ENCODE measurements at places on chromosomes 7 and 10.
A peak's percentile ranks its signal among the peaks of the same experiment; 100 is the strongest.

GRCh38 chr10:122344741-122345258, 29.7 kb upstream of the PLEKHA1 start:
- DNase-seq: no peak

DNA sequence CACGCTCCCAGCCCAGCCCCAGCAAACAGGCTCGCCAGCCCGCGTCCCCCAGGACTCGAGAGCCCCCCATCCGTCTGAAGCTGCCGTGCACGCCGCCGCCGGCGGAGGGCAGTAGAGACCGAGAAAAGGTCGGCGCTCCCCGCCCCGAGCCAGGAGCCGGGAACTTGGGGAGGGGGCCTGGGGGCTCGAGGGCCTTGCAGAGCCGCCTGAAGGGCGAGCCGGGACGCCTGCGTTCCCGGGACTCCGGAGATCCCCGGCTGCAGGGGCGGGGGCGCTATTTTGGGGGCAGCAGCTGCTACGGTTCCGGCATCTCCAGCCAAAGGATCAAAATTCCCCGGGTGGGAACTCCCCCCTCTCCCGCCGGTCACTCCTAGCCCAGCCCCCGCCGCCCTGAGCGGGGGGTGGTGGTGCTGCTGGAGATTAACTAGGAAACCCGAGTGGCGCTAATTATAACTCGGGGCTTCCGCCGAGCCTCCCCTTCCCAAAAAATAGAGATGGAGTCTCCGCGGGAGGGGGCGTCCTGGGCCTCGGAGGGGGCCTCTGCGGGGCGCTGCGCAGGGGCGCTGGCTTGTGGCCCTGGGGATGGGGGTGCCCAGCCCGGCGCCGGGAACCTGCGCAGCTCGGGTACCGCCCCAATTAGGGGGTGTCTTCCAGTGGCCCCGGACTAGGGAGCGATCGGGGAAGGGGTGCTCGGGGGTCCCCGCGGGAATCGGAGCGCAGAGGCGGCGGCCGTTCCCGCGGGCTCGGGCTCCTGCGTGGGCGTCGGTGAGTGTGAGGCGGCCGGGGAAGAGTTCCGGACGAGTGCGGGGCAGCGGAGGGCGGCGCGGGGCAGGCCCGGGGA, 608 bp downstream of the ACHE start:
- DNase-seq: peak; percentile 65

GRCh38 chr10:51879238-51879637, 179.8 kb upstream of the CSTF2T start:
- no peak for DNase-seq

DNA sequence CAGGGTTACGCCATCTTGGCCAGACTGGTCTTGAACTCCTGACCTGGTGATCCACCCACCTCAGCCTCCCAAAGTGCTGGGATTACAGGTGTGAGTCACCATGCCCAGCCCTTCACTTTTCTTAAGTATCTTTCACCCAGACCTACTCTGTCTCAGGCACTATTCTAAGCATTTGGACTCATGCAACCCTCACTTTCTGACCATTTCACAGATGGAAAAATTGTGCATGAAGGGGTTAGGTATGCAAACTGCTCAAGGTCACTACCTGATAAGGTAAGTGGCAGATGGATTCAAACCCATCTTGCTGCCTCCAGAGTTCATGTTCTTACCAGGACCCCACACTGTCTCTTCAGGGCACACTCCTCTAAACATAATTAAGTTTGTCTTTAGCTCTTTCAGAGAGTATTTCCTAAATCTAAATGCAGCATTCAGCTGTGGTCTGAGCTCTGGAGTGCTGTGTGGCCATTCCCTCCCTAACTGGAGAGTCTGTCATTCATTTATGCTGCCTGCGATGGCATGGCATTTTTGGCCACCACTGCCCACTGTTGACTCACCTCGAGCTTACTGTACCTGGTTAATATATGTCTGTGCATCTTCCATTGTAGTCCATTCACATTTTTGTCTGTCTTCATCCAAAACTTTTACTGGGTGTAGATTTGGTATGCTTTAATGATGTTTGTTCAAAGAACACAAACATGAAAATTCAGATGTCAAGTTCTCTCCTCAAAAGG, 88.4 kb downstream of the CCDC71L start:
- no peak for DNase-seq

DNA sequence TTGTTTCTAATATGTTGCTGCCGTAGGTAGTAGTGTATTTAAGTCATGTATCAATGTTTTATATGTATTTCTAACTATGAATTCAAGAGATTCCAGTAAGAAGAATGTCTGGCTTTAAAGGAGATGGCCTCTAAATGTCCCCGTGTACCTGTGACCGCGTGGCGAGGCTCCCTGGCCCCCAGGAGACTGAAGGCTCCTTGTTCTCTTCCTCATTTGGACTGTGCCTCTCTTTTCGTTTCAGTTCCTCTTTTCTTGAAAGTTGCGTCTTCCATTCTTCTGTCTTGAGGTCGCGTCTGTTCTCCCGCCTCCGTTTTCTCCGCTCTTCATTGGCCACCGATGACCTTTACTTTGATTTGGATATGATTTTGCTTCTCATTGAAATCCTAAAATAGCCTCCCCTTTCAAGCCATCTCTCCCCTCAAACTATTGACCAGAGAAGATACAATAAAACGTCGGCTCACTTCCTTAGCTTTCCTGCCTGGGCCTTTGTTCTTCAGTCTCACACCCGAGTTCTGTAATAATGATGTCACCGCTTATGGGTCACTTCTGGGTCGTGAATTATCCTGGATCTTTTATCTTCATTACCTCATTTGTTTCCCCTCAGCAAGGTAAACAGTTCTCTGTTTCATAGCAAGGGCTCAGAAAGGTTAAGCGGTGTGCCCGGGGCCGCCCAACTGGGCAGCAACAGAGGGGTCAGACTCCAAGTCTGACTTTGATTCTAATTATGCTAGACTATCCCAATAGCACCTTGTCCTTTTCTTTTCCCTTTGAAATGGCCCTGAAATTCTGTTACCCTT, 28.7 kb downstream of the WIPI2 start:
- no peak for DNase-seq

DNA sequence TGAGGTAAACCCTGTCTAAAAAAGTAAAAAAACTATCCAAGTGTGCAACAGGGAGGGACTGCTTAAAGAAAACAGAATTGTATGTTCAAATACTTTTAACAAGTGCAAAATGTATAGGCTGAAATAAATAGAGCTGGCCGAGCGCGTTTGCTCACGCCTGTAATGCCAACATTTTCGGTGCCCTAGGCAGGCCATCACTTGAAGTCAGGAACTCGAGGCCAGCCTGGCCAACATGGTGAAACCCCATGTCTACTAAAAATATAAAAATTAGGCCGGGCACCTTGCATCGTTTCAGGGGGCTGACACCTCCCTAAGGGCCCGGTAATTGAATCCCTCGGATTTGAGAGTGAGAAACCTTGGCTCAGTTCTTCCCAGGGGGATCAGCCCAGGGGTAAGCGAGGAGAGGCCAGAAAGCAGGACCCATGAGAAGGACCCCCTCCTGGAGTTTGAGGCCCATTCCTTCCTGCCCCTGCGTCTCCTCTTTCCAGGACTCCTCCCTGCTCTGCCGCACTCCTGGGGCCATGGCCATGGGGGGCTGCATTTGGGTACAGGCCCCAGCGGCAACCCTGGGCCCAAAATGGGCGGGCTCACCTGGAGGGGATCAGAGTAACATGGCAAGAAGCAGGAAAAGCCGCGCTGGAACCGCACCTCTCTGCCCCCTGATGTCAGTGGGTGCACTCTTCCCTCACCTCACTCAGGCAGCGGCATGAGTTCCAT, 75.5 kb upstream of the TMEM248 start:
- no peak for DNase-seq

GRCh38 chr7:94368371-94368791, 26.3 kb upstream of the COL1A2 start:
- no peak for DNase-seq

DNA sequence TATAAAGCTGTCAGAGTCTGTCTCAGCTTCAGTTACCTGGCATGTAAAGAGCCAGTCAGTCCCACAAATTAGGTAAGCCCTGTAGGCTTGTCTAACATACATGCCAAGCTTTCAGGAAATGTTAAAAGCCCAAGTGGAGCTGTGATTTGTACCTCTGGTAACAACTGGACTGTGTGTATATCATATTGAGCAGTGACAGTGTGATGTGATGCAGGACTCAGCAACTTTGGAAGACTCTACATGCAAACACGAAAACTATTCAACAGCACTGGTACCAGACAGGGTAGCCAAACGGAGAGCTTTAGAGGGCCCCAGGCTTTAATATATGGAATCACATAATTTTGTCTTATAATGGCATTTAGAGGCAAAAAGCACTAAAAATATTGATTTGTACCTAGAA, 587.9 kb downstream of the PHTF2 start:
- DNase-seq: no peak

GRCh38 chr7:13988731-13989125, 738 bp downstream of the ETV1 start:
- no peak for DNase-seq

DNA sequence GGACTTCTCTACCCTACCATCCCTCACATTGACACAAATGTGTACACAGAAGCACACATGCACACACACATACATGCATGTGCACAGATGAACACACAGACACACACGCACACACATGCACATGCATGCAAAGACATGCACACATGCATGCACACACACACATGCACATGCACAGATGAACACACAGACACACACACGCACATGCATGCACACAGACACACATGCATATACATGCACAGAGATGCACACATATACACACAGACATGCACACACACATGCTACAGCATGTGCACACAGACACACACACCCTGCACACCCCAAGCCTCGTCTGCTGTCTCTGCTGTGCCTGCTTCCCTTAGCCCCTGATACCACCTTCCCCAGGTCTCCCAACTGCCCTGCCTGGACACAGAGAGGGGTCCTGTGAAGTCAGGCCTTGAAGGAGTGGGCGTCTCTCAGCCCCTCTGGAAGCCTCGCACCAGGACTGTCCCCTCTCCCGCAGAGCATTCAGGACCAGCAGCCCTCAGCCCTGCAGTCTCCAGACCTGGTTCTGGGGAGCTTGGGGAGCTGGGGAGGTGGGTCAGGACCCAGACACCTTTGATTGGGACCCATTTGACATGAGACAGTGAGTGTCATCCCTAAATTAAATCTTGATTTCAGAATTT, 181.8 kb downstream of the DNAJB6 start:
- DNase-seq: no peak

DNA sequence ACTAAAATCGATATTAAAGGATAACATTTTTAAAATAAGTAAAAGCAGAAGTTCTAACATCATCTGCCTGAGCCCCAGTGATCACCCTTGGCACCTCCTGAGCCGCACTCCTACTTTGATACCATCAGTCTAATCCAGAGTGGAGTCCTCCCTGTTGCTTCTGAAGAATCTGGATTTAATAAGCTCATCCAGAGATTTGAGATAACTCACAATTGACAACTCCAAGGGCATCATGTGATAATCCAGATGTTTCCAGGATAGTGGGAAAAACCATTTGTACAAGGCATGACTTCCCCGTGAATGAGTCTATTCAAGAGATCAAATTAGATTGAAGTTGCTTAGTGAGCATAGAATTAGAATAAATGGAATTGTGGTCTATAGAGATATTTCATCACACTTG, 475.8 kb upstream of the C7orf33 start:
- DNase-seq: no peak

DNA sequence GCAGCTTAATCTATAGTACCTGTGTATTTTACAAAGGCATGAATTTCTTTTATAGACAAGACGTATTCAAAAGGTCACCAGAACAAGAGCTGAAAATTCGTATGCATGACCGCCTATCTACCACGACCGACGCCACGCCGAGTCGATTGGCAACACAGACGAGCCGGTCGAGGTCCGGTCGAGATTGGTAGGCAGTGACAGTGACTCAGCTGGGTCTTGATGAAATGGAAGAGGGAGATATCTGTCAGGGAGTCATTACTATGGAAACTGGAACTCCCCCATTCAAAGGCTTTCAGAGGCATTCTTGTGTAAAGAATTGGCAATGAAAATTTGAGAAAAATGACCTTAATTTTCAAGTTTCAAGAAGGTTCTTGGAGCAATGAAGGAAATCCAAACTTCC, 2.1 kb downstream of the ATP5MK start:
- no peak for DNase-seq

GRCh38 chr7:117362294-117362888, 39.5 kb upstream of the WNT2 start:
- DNase-seq: no peak

GRCh38 chr10:103668351-103669242, 175.1 kb downstream of the NEURL1 start:
- DNase-seq: peak; percentile 41

- no peak for DNase-seq
Measured at GRCh38 chr10:78318305-78318704, 284.6 kb downstream of the RPS24 start.

- no peak for DNase-seq
Measured at GRCh38 chr10:105702211-105702610, 1061.1 kb downstream of the SORCS3 start.

- DNase-seq: no peak
Measured at GRCh38 chr10:70253878-70254765, 20.9 kb upstream of the PPA1 start.

DNA sequence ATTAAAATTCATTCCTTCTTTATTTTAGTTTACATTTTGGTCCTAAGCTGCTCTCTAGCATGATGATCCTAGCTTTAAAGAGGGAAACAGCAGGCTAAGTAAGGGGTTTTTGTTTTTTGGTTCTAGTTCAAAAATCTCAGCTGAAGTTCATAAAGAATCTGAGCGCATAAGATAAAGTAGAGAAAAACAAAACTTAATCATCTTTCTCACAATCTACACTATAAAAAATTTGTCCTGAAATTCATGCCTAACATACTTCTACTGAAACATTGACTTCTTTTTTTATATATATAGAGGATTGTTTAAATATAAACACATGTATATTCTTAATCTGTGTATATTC, 6.8 kb upstream of the IGF2BP3 start:
- no peak for DNase-seq

DNA sequence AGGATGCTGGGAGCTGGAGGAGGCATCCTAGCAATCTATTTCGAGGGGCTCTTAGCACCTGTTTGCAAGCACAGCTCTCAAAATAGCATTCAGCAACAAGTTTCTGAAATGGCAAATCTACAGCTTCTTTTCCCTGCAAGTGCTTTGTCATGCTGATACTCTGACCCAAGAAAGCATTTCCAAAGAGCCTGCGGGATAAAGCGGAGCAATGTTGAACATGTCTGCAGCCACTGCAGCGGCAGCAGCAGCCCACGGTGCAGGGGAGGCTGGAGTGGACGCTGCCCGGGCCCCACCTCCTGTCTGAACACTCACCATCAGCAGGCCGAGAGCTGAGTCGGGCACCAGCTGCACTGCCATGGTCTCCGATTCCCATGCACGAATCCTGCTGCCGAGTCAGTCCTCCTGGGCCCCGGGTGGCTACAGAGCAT, 964 bp downstream of the FRMD4A start:
- DNase-seq: no peak

DNA sequence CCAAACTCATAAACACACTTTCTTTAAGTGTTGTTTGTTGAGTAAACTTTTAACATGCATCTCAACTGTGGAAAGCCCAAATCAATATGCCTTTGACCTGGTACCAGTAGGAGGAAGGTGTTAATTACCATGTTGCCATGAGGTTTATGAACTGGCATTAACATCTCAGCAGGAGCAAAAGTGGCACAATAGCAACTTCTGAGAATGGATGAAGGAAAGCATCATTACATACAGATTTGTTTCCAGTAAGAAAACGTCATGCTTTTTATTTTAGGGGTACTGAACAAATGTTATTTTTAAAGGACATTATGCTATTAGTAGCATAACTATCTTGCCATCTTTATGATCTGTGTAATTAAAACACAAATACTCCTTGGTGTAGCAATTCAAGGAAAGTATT, 51.1 kb downstream of the ARMC3 start:
- DNase-seq: no peak

- no peak for DNase-seq
Measured at GRCh38 chr10:79454259-79454658, 8.8 kb upstream of the ZCCHC24 start.

- no peak for DNase-seq
Measured at GRCh38 chr10:119286516-119286915, 79.1 kb downstream of the GRK5 start.

Measured in CD4-positive, alpha-beta T cell treated with Interleukin-6 for 4 hours (primary cell).